ENCODE measurements at places on chromosomes 5 and 9. TPM values are rescaled to one million over a fixed set of nuclear protein-coding genes. Genes with fewer than 3 reads are reported as not detected.

The SLC45A2 gene
- total RNA-seq = 0.86 TPM

The PCDHGB1 gene
- total RNA-seq = 12.7 TPM

The NSUN2 gene
- 70.0 TPM for total RNA-seq

The C5orf52 gene
- total RNA-seq = not detected

The SLC31A1 gene
- 15.7 TPM for total RNA-seq

The PTGES gene
- total RNA-seq = 3.0 TPM

The EFNA5 gene
- total RNA-seq = 61.5 TPM

The LHX3 gene
- not detected for total RNA-seq

The CREB3 gene
- total RNA-seq = 38.8 TPM

The ROR2 gene
- total RNA-seq = 1.2 TPM

The PKD2L2 gene
- total RNA-seq = 1.6 TPM

The CEL gene
- total RNA-seq = 4.1 TPM

The AP3S1 gene
- total RNA-seq = 118 TPM

The CD14 gene
- 101 TPM for total RNA-seq

The LAMC3 gene
- total RNA-seq = 5.1 TPM

The NR2F1-AS1 gene
- total RNA-seq = 73.9 TPM

The FREM1 gene
- total RNA-seq = 2.9 TPM

The KCNT1 gene
- 160 TPM for total RNA-seq

The TGFBI gene
- total RNA-seq = 6.5 TPM

The HNRNPA0 gene
- 21.7 TPM for total RNA-seq

The SLC23A1 gene
- total RNA-seq = not detected

The FAM193B gene
- 106 TPM for total RNA-seq

The SLC25A2 gene
- not detected for total RNA-seq

The FGFR4 gene
- total RNA-seq = 4.5 TPM

The GPBP1 gene
- total RNA-seq = 124 TPM

The ENC1 gene
- total RNA-seq = 220 TPM

The CDKN2B gene
- total RNA-seq = 1.5 TPM

The FLT4 gene
- total RNA-seq = 3.8 TPM

The CATSPER3 gene
- total RNA-seq = 1.3 TPM

The COL27A1 gene
- 6.7 TPM for total RNA-seq

The TAF1L gene
- total RNA-seq = not detected

The SELENOP gene
- 65.5 TPM for total RNA-seq

The STPG3 gene
- total RNA-seq = not detected

The GLRA1 gene
- 1.1 TPM for total RNA-seq

The CNTNAP3 gene
- 15.1 TPM for total RNA-seq

The LIX1 gene
- 14.9 TPM for total RNA-seq

The WHRN gene
- total RNA-seq = 68.8 TPM

The TMEFF1 gene
- 24.3 TPM for total RNA-seq

The PRDM9 gene
- not detected for total RNA-seq

The CTXN3 gene
- total RNA-seq = 10.0 TPM

The SPATA31D1 gene
- not detected for total RNA-seq

The RGS14 gene
- total RNA-seq = 25.6 TPM

The SVEP1 gene
- total RNA-seq = 2.9 TPM

The PLPPR1 gene
- 23.0 TPM for total RNA-seq

The PLEKHG4B gene
- 0.67 TPM for total RNA-seq

The DMGDH gene
- 5.1 TPM for total RNA-seq

The RNF183 gene
- not detected for total RNA-seq
